ENCODE measurements at places on chromosomes 12 and 14.

- peak; percentile 10 for DNase-seq
Measured at GRCh38 chr14:106044949-106045596, 518.7 kb downstream of the TMEM121 start.

GRCh38 chr14:95389471-95390011 is 69.8 kb upstream of the CLMN start:
- no peak for DNase-seq

DNA sequence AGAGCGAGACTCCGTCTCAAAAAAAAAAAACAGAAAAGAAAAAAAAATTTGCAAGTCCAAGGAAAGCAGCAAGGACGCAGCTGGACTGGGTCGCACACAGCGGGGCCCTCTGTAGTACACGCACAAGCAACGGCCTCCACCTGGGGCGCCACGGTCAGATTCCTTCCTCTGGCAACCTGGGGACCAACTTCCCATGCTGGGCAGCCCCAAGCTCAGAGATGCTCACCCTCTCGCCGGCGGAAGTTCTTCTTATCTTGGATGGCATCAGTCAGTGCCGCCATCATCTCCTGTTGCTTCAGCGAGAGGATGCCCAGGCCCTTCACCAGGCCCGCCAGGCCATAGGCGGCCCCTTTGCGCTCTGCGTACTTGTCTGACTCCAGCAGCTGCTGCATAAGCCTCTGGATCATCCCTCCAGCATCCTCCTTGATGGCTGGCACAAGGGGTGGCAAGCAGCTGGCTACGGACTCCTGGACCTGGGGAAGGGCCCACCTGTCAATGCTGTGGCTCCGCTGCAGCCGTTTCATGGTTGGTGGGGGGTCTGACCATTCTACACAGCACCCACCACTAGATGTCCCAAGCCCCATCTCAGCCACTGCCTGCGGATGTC is 34.5 kb upstream of the RAB35 start:
- no peak for DNase-seq

DNA sequence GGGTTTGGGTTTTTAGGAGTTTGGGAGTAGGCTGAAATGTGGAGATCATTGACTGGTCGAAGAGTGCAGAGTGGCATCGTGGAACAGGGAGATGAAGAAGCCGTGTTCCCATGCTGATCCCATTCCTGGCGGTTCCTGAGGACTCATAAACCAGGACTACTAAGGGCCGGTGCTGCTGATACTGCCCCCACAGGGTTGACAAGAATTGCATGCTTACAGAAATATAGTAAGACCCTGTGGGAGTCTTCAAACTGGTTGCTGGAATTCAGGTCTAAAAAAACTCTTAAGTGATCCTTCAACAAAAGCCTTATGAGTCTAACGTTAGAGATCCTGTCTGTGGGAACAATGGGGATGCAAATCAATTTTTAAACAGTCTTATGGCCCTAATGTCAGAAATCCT is 64.0 kb upstream of the ARHGAP5 start:
- no peak for DNase-seq

GRCh38 chr12:29071099-29071498 is 78.0 kb upstream of the FAR2 start:
- DNase-seq: no peak

DNA sequence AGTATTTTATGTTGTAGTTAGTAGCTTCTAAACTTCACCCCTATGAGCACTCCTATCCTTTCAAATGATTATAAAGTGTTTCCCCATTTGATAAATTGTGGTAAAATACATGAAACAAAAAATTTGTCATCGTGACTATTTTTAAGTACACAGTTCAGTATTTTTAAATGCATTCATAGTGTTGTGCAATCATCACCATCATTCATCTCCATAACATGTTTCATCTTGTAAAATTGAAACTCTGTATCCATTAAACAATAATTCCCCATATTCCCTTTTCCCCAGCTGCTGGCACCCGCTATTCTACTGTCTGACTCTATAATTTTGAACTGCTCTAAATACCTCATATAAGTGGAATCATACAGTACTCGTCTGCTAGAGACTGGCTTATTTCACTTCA is 52.5 kb downstream of the ATP23 start:
- no peak for DNase-seq

DNA sequence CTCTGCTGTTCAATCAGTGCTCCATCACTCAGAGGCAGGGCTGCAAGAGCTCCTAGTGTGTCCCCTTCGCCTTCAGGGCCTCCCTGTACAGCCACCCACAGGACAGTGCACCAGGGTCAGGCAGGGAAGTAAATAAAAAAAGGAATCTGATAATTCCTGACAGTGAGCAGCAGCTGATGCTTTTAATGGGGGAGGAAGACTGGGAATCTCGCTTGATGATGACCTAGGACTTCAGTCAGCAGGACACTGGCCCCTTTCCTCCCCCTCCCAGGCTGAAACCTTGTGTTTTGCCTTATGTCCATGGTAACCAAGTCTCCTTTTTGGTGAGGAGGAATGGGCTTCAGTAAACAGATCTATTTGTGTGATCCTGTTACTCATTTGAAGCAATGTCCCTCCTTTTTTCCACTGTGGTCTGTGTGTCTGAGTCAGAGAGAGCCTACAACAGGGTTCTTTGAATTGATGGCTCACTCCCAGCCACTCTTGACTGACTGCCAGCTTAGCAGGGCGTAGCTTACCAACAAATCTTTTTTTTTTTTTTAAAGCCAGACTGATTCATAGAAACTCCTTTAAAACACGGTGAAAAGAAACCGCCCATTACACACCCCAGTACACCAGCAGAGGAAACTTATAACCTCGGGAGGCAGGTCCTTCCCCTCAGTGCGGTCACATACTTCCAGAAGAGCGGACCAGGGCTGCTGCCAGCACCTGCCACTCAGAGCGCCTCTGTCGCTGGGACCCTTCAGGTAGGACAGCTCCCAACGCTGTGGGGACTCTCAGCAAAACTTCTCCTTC is at the start of gene EMP1:
Gene EMP1, plus strand, starts transcription at position 597 of the 792 bp plus-strand sequence. CDS start 14,785 bp downstream, outside the sequence.
- DNase-seq: peak; percentile 98

DNA sequence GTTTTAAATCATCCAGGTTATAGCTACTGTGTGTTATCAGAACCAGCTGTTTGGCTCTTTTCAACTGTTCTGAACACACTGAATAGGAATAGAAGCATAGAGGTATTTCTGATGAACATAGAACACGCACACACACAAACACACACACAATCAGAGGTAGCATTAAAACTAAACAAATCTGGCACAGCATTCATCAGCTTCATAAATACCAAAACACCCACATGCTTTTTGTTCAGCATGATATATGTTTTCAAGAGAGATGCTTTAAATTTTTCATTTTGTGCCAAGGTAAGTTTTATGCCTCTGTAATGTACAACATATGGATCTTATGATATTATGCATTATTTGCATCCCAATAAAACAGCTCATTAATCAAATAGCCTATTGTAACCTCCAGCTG is 208.6 kb downstream of the GALC start:
- no peak for DNase-seq

- no peak for DNase-seq
Measured at GRCh38 chr12:107891967-107892366, 117.5 kb downstream of the ASCL4 start.

DNA sequence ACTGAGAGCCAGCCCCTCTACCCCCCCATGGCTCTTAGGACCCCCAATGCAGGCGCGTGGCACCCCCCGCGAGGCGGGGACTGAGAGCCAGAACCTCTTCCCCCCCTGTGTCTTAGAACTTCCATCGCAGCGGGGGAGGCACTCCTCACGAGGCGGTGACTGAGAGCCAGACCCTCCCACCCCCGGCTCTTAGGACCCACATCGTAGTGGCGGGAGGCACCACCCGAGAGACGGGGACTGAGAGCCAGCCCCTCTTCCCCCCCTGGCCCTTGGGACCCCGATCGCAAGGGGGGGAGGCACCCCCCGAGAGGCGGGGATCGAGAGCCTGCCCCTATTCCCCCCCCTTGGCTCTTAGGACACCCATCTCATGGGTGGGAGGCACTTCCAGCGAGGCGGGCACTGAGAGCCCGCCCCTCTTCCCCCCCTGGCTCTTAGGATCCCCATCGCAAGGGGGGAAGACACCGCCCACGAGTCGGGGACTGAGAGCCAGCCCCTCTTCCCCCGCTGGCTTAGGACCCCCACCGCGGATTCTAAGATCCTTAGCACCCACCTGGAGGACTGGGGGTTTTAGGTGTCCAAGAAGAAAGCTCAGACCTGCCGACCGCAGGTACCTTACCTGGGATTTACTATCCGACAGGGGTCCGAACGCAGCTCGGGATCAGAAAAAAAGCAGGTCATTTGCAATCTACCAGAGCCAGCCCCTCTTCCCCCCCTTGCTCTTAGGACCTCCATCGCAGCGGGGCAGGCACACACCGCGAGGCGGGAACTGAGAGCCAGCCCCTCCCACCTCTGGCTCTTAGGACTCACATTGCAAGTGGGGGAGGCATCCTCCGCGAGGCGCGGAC is 44.9 kb downstream of the DDX11 start:
- DNase-seq: no peak

GRCh38 chr14:36504771-36505175 is 15.3 kb downstream of the NKX2-1 start:
- DNase-seq: no peak

DNA sequence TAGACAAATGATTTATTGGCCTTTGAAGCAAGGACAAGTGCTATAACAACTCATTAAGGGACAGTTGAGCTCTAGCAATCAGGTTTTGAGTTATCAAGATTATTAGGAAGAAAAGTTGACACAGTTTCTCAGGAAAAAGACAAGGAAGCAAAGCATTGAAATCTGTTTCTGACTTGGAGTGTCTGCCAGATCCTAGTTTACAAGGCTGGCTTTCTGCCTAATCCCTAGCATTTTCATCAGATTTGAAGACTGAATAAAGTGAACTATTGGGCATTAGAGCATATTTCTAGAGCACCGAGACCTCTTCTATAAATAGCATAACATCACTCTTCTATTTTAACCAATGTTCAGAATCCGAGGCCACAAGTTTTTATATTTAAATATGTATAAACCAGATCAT is 7.0 kb downstream of the SYT1 start:
- DNase-seq: no peak

DNA sequence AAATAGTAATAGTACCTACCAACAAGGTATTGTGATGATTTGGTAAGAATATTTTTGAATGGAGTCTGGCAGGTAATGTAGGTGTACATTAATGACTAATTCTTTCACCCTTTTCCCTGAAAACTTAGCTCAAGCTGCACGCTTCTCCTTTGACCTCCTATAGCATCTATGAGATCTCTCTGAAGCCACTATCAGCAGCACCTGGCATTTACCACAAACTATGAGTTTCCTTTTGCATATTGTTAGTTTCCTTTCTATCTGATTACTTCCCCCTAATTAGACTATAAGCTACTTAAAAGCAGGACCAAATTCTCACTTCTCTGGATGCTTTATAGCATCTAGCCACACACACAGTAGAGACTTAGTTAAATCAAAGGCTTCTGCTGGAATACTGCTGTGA is 48.1 kb downstream of the SLC8A3 start:
- no peak for DNase-seq

GRCh38 chr12:12925388-12925787 is 26.6 kb downstream of the GPRC5D start:
- DNase-seq: no peak

GRCh38 chr12:89092297-89092696 is 260.0 kb downstream of the DUSP6 start:
- no peak for DNase-seq

Measured in NCI-H226 (cell line).